Stimulated activated CD8-positive, alpha-beta memory T cell treated with anti-CD3 and anti-CD28 coated beads, Interleukin-4, amount 100 ng/mL, for 1 hour (primary cell): ENCODE measurements at places on chromosomes 16 and 17.

- DNase-seq = no peak
Measured at GRCh38 chr17:40556884-40557414, 8.3 kb downstream of the CCR7 start.

DNA sequence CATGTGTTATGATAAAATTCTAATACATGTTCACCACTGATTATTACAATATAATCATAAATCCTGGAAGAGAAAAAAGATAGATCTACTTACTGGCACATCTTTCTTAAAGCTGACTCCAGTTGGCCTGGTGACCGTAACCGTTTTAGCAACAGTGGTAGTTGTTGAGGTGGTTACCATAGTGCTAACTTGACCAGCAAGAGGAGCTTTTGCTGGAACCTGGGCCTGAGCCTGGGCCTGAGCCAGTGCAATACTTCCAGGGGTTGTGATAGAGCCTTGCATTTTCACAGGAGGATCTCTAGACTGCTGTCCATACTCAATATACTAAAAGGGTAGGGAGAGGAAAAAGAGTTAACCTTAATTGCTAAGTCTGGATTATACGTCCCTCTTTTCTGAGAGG lies 36.2 kb downstream of the SETD6 start:
- no peak for DNase-seq

DNA sequence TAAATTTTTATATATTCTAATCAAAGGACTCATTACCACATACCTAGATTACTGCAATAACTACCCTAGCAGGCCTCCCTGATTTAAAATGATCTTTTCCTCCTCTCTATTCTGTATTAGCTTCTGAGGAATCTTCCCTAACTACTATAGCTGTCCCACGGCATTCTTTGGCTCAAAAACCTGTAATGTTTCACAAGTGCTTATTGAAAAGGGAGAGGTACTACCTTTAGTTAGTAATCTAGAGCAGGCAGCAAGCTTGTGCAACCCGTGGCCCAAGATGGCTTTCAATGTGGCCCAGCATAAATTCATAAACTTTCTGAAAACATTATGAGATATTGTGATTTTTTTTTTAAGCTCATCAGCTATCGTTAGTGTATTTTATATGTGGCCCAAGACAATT lies 71.0 kb upstream of the CORO6 start:
- no peak for DNase-seq

GRCh38 chr17:48244814-48245213 lies 137.2 kb downstream of the SNX11 start:
- no peak for DNase-seq

- no peak for DNase-seq
Measured at GRCh38 chr17:28530926-28531325, 21.5 kb downstream of the UNC119 start.

DNA sequence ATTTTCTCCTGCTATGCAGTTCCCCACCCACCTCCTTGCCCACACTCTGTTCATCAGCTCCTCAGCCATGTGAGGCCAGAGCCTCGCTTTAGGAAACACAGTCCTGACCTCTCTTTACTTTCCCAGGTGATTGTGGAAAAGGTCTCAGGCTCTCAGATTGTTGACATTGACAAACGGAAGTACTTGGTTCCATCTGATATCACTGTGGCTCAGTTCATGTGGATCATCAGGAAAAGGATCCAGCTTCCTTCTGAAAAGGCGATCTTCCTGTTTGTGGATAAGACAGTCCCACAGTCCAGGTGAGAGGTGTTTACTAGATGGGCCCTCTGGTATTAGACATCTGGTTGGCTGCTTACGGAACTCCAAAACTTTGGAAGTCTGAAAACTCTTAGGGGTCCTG lies 1.7 kb downstream of the GABARAPL2 start:
- no peak for DNase-seq

DNA sequence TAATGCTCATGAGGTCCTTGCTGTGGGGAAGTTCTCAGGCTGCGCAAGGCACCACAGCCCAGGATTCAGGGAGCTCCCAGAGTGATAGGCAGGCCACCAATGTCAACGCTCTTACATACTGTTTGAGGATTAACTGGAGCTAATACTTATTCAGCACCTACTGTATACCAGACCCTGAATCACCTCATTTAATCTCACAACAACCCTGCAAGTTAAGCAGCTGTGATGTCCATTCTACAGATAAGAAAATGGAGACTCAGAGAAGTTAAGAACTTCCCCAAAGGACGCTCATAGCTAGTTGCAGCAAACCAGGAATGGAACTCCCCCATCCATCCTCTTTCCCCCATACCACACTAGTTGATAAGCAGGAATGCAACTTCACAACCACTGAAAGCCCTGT lies 25.5 kb upstream of the CCR7 start:
- DNase-seq = no peak

GRCh38 chr16:83409347-83409746 lies 398.4 kb upstream of the HSBP1 start:
- DNase-seq = no peak

DNA sequence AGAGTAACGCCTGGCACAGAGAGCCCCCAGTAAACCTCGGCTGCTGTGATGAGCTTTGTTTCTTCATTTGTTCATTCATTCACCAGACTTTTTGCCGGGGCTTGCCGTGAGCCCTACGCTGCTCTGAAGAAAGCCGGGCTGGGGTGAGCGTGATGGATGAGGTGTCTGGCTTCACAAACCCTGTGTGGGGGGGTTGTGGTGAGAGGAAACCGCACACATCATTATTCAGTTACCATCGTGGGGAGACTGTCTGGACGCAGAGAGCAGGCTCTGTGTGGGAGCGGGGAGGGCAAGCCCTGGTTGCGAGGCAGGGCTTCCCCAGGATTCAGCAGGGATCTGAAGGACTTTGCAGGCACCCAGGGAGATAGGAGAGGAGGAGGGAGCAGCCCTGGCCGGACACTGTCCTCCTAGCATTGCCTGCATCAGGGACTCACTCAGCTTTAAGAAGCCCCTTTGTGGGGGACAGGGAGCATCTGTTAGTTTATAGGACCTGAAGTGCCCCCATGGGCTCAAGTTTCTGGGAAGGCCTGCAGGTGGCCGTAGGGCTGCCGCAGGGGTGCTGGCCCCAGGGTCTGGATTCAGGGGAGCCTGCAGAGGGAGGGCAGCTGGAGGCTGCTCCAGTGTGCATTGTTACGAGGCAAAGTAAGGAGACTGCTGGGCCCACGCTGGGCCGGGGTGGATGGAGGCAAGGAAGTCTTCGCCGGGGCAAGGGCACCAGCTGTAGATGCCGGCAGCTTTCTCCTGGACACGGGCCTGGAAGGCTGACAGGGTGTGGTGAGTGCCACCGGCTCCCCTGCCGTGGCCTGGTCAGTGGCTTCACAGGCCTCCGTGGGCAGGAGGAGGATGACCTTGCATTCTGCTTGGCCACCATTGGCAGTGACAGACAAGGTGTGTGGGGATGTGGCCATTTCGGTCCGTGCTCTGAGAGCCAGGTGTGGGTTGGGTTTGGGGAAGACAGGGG lies 334.5 kb downstream of the SEC14L1 start:
- no peak for DNase-seq

DNA sequence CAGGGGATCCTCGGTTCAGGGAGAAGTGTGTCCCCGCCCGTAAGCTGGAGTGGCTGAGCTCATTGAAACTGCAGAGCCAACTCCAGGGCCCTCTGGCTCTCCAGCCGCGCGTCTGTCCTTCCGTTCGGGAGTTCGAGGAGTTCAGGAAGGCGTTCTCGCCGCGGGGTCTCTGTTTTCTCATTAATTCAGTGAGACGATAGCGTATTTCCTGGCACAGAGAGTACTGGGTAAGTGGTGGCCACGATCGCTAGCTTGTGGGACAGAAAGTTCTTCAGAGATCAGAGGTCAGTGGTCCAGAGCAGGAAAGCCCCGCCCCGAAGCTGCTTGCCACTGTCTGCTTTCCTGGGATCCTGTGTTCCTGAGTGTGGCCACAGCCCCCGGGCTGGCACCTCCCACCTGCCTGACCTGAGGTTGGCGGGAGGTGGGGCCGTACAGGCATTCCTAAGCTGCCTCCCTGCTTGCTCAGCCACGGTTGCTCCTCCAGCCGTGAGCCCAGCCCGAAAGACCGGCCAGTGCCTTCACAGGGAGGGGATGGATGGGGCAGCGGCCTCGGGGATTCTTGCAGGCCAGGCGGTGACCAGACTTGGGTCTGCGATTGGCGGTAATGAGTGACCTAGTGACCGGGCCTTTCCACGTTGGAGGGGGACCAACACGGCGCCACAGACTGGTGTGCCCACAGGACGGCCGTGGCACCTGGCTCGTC lies 8.9 kb downstream of the BAIAP2 start:
- no peak for DNase-seq

DNA sequence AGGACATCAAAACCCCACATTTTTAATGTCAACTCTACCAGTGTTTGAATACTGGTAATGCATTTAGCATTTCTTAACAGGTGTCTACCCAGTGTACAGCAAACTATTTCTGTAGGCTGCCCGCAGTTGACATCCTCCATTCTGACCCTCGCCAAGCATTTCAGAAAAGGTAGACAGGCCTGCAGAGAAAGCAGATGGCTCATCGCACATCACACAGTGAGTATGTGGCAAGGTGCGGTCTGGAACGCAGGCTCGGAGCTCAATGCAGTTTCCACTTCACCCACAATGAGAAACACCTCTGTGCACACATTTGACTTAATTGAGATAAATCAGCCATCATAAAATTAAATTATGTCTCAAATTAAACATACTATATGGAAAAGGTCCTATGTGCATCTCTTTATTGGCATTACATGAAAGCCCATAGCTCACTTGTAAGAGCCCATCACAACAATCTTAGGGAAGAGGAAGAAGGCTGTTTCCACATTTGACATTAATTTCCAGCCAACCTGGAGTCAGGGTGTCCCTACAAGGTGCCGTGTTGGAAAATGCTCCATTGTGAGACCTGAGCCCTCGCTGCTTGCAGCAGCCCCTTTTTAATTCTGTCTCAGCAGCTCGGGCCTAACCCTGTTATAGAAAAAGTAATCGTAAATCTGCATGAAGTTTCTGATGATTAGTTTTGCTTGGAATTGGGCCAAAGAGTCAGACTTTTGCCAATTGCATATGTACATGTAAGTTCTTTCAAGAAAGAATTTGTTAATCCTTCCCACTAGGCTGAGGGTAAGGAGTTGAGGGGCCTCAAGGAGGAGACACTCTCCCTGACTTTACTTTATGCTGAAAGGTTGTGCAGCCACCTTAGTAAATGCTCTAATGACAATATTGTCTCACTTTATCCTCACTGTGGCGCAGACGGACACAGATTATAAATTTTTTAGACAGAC lies 378.7 kb upstream of the DYNLRB2 start:
- no peak for DNase-seq

DNA sequence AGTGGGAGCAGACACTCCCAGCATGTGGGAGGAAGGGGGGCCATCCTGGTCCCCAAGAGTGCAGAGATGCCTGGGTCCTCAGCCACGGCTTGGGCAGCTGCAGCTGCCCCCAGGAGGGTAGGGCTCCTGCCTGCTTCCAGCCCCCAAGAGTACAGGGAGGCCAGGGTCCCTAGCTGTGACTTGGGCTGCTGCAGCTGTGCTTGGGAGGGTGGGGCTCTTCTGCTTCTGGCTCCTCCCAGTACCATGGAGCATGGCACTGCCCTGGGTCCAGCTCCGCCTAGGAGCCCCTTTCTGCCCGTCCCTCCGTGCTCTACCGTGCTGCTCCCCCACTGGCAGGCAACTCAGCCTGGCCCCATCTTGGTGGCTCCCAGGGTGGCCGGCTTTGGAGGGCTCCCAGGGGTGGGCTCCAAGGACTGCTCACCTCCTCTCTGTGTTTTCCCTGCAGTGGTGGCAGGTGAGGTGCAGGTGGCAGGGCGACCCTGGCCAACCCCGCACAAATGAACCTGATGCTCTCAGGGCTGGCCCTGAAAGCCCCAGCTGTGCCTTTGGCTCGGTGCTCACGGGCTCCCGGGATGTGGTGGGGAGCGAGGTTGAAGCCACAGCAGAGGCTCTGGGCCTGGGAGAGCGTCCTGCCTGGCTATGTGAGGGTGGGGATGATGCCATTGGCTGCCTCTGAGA lies 18.5 kb upstream of the USP22 start:
- DNase-seq = no peak

DNA sequence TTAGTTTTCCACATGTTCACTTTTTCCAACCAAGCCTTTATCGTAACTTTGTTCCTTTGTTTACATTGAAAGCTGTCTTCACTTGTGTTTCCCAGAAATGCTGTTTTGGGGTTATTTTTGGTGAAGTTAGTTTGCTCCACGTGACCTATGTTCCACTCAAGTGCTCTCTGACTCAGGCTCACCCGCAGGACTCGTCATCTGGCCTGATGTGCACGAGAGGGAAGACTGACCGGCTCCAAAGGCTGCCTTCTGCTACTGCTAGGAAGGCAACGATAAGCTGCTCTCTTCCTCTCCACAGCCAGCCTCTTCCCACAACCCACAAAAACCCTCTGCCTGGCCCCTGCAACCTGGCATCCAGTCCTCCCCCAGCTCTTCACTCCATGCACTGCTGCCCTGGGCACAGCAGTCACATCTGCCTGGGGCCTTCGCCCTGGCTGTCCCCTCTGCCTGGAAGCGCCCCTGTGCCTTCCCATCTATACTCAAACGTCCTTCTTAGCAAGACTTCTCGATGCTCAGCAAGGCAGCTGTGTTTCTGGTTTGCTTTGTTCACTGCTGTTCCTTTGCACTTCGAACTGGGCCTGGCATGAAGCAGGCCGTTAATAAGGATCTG lies 28.0 kb downstream of the ZCCHC14 start:
- no peak for DNase-seq

GRCh38 chr16:58054289-58054688 lies 28.7 kb downstream of the MMP15 start:
- no peak for DNase-seq

DNA sequence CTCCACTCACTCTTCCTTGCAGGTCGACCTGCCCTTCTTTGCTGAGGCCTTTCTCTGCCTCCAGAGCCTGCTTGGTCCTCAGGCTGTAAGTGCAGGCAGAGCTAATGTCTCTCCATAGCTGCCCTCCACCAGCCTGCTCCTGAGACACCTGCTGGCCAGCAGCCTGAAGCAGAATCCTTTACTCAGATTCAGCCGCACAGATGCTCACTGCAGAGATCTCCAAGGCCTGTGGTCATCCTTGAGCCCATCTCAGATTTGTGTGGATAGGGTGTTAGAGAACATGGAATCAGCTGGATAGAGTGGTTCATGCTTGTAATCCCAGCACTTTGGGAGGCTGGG lies 11.5 kb downstream of the DEXI start:
- no peak for DNase-seq

- DNase-seq = no peak
Measured at GRCh38 chr16:15897834-15898254, 9.4 kb upstream of the CEP20 start.

GRCh38 chr17:34199932-34200534 lies 55.1 kb upstream of the CCL2 start:
- DNase-seq = peak; percentile 33

DNA sequence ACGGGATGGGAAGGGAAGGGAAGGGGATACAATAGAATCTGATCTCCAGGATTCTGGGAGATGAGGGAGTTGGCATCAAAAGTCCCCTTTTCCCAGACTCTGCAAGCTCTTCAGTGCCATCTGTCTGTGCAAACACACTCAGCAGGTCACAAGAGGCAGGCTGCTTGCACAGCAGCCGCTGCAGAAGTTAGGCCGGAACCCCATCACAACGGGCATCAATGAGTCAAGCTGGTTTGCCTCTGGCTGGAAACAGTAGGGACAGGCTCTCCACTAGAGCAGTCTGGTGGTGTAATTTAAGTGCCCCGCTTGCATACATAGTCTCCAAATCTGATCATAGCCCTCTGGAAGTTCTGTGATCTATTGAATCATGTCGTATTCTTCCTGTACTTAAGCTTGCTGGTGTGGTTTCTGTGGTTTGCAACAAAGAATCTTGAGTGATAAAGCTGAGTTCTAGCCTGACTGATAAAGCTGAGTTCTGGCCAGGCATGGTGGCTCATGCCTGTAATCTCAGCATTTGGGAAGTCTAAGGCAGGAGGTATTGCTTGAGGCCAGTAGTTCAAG lies 33.7 kb upstream of the KDM8 start:
- peak; percentile 65 for DNase-seq
